ENCODE measurements at places on chromosomes 7 and 10. TPM values are rescaled to one million over a fixed set of nuclear protein-coding genes. Genes with fewer than 3 reads are reported as not detected.

- no peak for DNase-seq
These were observed 399.5 kb upstream of the ANKRD30A start for GRCh38 chr10:36725581-36726520.

DNA sequence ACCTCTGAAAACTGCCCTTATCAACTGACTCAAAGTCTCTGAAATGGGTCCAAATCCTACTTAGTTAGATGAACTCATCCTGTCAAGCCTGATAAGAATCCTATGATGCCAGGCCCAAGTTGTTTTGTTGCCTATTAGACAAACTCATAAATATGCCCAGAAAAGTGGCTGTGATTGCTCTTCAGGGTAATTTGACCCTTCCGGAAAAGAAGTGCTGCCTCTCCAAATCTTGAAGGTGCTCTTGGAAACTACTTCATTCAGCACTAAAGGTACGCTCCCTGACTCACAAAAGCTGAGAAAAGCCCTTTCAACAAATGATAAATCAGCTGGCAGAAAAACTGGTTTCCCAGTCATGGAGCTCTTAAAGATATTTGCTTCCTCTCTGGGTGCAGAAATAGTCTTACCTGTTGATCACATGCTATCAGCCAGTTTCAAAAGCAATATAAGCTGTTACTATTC is 6.7 kb downstream of the IFIT5 start:
- DNase-seq = no peak

GRCh38 chr7:129436335-129436923 is 2.2 kb downstream of the STRIP2 start:
- no peak for DNase-seq

DNA sequence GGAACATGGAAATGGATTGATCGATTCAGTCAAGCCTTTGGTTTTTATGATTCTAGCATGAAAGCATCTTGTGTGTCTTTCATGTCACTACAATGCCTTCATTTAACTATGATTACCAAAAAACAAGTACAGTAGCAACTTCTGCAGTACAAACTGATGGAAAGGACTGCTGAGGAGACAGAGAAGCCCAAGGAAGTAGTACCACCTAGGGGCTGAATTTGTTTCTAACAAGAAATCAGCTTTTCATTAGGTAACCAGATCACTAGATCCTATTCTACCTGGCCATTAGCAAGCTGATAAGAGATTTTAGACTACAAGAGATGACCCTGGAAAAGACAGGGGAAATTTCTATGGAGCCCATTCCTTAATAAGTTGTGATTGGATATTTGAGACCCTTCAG is 3.2 kb upstream of the IFIT1 start:
- DNase-seq = no peak

GRCh38 chr7:94338921-94339371 is 55.7 kb upstream of the COL1A2 start:
- DNase-seq = no peak

- no peak for DNase-seq
These were observed 89.0 kb upstream of the CACUL1 start for GRCh38 chr10:118843647-118844265.

DNA sequence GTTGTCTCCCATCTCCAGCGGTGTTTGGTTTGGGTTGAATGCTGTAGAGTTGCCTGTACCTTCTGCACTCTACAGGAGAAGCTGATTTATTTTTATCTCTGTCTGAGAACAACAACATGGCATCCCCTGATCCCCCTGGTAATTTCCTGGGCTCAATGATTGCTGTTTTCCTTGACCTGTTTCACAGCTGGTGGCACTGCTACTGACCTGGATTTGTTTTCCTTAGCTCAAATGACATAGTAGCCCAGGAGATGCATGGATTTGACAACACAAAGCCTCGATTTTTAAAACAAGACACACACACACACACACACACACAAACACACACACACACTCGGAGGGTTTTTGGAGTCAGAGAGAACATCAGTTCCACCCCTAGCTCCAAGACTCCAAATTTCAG is 301.6 kb downstream of the NRG3 start:
- no peak for DNase-seq

GRCh38 chr10:32713560-32713959 is 244.5 kb downstream of the ITGB1 start:
- DNase-seq = no peak

DNA sequence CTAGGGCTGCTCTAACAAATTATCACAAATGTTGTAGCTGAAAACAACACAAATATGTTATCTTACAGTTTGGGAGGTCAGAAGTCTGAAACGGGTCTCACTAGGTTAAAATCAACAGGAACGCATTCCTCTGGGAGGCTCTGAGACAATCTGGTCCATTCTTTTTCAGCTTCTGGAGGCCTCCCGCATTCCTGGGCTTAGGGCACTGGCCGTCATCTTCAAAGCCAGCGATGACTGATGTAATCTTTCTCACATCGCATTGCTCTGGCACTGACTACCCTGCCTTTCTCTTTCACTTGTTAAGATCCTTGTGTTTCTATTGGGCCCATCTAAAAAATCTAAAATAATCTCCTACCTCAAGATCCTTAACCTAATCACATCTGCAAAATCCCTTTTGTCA is 1071.5 kb upstream of the C7orf33 start:
- DNase-seq = no peak

DNA sequence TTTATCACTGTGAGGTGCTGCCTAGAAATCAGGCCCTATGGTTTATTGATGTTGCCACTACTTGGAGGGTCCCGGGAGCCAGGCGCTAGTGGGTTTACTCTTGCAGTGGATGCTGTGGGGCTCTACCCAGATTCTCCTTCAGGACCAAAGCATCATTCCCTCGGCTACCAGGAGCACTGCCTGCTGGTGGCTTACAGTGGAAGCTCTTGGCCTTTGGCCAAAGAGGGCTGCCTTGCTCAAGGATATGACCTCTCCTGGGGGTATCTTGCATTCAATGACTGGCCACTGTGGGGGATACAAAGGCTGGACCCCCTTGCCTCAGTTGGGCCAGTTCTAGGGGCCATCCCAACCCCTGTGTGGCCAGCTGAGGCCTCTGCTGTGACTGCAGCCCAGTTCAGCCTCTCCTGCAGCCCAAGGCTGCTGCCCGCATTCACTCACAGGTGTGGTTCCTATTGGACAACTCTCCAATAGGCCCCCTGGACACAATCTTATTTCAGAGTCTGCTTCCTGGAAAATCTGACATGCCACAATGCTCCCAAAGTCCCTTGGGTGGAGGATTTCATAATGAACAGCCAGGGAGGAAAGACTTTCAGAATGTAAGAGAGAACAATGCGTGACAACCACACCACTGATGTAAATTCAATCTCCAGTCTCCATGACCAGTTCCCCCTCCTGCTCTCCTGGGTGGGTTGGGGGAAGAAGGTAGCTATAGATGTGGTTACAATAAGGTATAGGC is 196.3 kb downstream of the SNX10 start:
- no peak for DNase-seq

- no peak for DNase-seq
These were observed 4.1 kb upstream of the LIPN start for GRCh38 chr10:88755753-88756152.

GRCh38 chr7:37111459-37111858 is 337.2 kb downstream of the ELMO1 start:
- no peak for DNase-seq

DNA sequence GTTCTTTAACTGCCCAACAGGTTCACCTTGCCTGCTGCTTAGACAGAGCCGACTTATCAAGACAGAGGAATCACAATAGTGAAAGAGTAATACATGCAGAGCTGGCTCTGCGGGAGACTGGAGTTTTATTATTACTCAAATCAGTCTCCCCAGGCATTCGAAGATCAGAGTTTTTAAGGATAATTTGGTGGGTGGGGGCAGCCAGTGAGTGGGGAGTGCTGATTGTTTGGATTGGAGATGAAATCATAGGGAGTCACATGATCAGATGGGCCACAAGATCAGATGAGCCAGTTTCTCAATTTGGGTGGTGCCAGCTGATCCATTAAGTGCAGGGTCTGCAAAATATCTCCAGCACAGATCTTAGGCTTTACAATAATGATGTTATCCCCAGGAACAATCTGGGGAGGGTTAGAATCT is 131.3 kb downstream of the AKR1D1 start:
- no peak for DNase-seq

- no peak for DNase-seq
These were observed 55.6 kb upstream of the CAMK2B start for GRCh38 chr7:44380831-44381493.

GRCh38 chr7:133977409-133978274 is 149.5 kb upstream of the LRGUK start:
- no peak for DNase-seq

DNA sequence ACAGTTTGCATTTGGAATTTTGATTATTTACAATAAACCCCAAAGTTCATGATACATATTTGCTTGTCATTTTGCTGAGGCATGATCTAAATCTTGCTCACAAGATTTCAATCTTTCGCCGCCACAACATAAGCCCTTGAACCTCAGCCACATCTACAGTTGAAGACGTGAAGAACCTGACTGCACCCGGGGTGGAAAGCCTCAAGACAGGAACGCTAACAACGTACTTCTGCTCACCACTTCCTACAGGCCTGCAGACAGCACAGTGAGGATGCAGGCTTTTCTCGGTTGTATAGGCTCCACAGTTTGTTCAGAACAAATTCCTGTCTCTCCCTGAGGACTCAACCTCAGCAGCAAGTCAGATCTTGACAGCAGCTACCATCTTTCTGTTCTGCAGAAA is 393.8 kb upstream of the PRKCQ start:
- DNase-seq = no peak

DNA sequence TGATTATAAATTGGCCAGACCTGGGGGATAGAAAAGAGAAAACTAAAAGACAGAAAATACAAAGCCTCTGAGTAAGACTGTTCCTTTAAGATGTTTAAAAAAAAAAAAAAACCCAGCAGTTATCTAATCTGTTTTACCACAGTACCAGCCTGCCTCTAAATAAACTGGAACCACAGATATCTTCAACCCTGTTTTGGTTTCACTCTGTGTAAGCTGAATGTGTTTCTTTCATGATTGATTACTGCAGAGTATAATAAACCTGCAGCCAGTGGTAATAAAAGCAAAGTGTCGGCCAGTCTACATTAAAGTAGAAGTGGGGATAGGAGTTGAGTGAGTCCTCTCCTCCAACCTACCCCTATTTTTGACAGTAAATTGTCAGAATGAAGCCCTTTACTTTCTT is 40.6 kb downstream of the MGAM2 start:
- DNase-seq = no peak

DNA sequence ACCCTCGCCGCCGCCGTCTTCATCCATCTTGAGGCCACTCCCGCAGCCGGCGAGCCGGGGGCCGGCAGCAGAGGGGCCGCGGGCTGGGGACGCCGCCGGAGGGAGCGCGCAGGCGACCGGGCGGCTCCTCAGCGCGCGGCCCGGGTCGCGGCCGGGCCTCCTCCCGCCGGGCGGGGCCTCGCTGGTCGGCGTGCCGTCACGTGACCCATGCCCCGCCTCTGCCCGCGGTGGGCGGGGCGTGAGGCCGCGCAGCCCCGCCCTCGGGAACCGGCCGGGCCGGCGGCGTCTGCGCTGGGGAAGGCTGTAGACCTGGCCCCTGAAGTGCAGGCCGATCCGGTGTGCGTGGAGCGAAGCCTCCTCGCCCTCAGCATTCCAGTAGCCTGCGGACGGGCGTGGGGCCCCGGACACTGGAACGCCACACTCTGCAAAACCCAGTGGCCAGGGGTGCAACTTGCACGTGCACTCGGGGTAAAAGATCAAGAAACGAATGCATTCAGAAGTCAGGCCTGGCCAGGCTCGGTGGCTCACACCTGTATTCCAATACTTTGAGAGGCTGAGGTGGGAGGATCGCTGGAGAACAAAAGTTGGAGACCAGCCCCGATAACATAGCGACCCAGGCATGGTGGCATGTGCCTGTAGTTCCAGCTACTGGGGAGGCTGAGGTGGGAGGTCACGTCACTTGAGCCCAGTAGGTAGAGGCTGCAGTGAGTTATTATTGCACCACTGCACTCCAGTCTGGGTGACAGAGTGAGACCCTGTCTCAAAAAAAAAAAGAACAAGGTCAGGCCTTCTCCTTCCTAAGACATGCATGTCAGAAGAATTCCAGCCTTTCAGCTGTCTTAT is at the start of gene CYTH3:
Gene CYTH3 (minus strand): TSS at position 144 of the 843 bp plus-strand sequence. CDS start 117 bp downstream, at position 27.
- peak; percentile 93 for DNase-seq

GRCh38 chr7:98808751-98809460 is 60.9 kb downstream of the TMEM130 start:
- no peak for DNase-seq

GRCh38 chr10:52484206-52485065 is 170.4 kb downstream of the DKK1 start:
- no peak for DNase-seq

- DNase-seq = no peak
These were observed 18.1 kb upstream of the LIPK start for GRCh38 chr10:88687853-88688467.

DNA sequence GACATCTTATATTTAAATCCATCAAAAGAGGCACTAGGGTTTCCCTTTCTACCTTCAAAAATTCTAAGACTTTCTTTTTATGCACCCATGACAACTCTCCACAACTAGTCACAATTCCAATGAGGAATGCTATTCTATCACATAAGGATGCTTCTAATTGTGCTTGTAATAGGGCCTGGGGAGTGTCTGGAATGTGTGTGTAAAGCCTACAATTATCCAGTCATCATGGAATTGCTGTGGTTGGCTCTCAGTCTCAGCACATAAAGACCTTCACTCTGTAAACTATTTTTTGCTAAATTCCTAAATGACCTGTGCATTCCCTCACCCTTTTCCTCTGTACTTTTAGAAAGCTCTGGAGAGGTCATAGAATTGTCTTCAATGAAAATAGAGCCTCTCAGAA is 86.7 kb downstream of the EPDR1 start:
- no peak for DNase-seq

DNA sequence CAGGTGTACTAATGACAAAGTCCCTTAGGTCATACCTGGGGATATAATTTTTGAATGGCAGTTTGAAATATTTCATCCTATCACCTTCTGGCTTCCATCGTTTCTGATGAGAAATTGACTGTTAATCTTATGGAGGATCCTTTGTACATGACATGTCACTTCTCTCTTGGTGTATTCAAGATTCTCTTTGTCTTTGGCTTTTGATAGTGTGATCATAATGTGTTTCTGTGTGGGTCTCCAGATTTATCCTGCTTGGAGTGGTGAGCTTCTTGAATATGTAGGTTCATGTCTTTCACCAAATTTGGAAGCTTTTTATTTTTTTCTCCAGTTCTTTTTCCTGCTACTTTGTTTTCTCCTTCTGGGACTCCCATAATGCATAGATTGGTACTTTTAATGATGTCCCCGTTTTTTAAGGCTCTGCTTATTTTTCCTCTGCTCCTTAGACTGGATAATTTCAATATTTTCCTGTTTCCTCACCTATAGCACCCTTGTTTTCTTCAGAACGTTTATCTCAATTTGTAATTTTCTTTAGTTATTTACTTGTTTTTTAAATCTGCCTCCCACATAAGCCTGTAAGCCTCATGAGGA is 4.4 kb downstream of the RBM33 start:
- DNase-seq = no peak

Gene SORCS1
- total RNA-seq = 0.37 TPM

Gene ASAH2
- 2.6 TPM for total RNA-seq

Gene DDX50
- 45.6 TPM for total RNA-seq

Gene UCMA
- not detected for total RNA-seq

Gene HOXA10
- total RNA-seq = 9.2 TPM

Gene WDR11
- 37.6 TPM for total RNA-seq

Gene TMEM176A
- 47.2 TPM for total RNA-seq

Gene CPA5
- not detected for total RNA-seq

Gene LRRC4
- 3.4 TPM for total RNA-seq

Gene CCZ1
- 76.2 TPM for total RNA-seq

Gene DRGX
- not detected for total RNA-seq

Gene PI4K2A
- total RNA-seq = 13.8 TPM

All from posterior vena cava (tissue), 2 donors.